ENCODE measurements at places on chromosomes 7 and 10. TPM values are rescaled to one million over a fixed set of nuclear protein-coding genes. Genes with fewer than 3 reads are reported as not detected.
A peak's percentile ranks its signal among the peaks of the same experiment; 100 is the strongest.

Gene KIF11
- 14.6 TPM for total RNA-seq

Gene SKIDA1
- total RNA-seq, result 24.3 TPM

Gene ACBD7
- 0.76 TPM for total RNA-seq

GRCh38 chr10:125120053-125120710 lies 40.2 kb downstream of the CTBP2 start:
- H3K36me3 ChIP-seq, result peaks cover 13% of the 10 kb centered on the region
- H3K4me3 ChIP-seq, result no peak overlapping the region
- peaks cover 45% of the 10 kb centered on the region for H3K4me1 ChIP-seq
- peak overlapping the region; percentile 79 for H3K27ac ChIP-seq
- DNase-seq, result no peak

- H3K27ac ChIP-seq, result no peak overlapping the region
- H3K4me1 ChIP-seq, result peaks cover 23% of the 10 kb centered on the region
- H3K36me3 ChIP-seq, result peaks cover 8% of the 10 kb centered on the region
- no peak overlapping the region for H3K4me3 ChIP-seq
- DNase-seq, result no peak
Measured at GRCh38 chr10:31914370-31914769, 14.3 kb downstream of the ARHGAP12 start.

DNA sequence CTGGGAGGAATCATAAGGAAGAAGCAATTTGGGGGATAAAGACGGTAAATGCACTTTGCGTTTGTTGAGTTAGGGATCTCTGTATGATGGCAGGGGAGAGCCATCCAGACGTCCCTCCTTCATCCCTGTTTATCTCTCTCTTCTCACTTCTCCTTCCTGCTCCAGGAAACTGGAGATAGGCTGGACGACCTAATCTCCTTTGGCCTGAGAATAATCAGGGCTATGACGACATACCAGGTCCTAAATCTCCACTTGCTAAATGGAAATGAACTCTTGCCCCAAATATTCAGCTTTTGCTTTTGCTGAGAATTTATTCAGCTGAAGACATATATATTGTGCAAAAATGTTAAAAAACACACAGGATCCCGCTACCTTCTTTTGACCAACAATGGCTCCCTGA lies 182.9 kb upstream of the INHBA start:
- H3K4me3 ChIP-seq, result no peak overlapping the region
- DNase-seq, result no peak
- H3K36me3 ChIP-seq, result no peaks in the 10 kb centered on the region

GRCh38 chr10:99937630-99938029 lies 72.1 kb downstream of the DNMBP start:
- no peaks in the 10 kb centered on the region for H3K27me3 ChIP-seq
- peaks cover 26% of the 10 kb centered on the region for H3K36me3 ChIP-seq
- peaks cover 14% of the 10 kb centered on the region for H3K4me1 ChIP-seq
- H3K27ac ChIP-seq, result no peak overlapping the region
- no peak for DNase-seq
- H3K4me3 ChIP-seq, result no peak overlapping the region

GRCh38 chr10:13271552-13272163 lies 28.2 kb downstream of the PHYH start:
- H3K27ac ChIP-seq, result no peak overlapping the region
- no peaks in the 10 kb centered on the region for H3K36me3 ChIP-seq
- no peak for DNase-seq
- peaks cover 11% of the 10 kb centered on the region for H3K4me1 ChIP-seq
- H3K27me3 ChIP-seq, result no peaks in the 10 kb centered on the region

DNA sequence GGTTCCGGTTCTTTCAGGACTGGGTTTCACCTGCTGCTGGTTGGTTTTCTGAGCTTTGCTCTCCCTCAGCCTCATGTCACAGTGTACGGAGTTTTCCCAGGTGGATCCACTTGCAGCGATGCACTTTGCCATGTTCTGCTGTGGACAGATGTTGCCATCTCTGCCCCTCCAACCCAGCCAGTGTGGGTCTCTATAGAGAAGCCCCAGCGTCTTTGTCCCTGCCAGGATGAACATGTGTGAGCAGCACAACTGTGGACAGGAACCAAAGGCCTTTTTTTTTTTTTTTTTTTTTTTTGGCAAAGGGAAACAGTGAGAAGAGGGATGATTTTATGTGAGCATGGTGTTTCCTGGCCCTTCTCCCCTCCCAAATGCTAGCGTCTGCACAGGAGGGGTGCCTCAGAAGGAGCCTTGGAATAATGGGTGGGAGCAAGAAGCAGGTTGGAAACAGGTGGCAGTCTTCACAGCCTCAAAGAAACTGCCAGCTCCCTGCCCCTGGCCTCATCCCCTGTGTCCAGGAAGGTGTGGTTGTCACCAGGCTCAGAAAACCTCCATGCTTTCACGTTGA lies 106.5 kb downstream of the RPS24 start:
- no peak for DNase-seq
- H3K4me3 ChIP-seq, result no peak overlapping the region
- H3K36me3 ChIP-seq, result no peaks in the 10 kb centered on the region
- H3K27ac ChIP-seq, result no peak overlapping the region

DNA sequence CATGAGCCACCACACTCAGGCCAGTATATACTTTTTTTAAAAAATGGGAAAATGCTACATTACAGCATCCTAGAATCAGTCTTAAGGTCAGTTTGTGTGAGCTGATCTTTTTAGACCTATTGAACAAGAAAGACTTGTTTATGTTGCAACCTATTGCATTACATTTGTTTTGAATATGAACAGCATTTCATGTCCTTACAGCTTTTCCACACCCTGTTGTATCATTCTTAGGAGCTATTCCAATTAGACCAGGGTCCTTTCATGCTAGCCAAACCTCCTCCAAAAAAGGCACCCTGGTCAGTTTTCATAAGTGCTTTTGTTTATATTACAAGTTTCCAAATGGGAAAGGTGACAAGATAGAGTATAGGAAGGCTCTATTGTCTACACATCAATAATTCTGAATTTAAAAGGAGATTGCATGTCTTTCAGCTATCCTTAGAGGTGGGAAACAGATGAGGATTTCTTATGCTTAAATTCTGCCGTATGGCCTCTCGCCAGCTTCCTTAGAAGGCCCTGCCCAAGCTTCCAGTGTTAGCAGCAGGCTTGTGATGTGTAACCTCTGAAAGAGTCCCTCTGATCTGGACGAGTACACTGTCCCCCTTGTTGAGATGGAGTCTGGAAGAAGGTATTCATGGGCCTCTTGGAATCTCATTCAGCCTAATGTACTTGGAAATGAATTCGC lies 171.9 kb downstream of the OTUD1 start:
- H3K4me1 ChIP-seq, result no peaks in the 10 kb centered on the region
- no peak overlapping the region for H3K4me3 ChIP-seq
- no peak for DNase-seq
- no peaks in the 10 kb centered on the region for H3K36me3 ChIP-seq
- no peak overlapping the region for H3K27ac ChIP-seq
- no peaks in the 10 kb centered on the region for H3K27me3 ChIP-seq

- no peak for DNase-seq
- no peaks in the 10 kb centered on the region for H3K4me1 ChIP-seq
- no peak overlapping the region for H3K4me3 ChIP-seq
- H3K27me3 ChIP-seq, result no peaks in the 10 kb centered on the region
Measured at GRCh38 chr7:27971171-27971812, 209.3 kb downstream of the JAZF1 start.

- H3K27ac ChIP-seq, result no peak overlapping the region
- H3K4me1 ChIP-seq, result peaks cover 4% of the 10 kb centered on the region
- H3K36me3 ChIP-seq, result no peaks in the 10 kb centered on the region
- DNase-seq, result no peak
- H3K27me3 ChIP-seq, result no peaks in the 10 kb centered on the region
- no peak overlapping the region for H3K4me3 ChIP-seq
Measured at GRCh38 chr7:113880559-113880958, 38.2 kb downstream of the PPP1R3A start.

DNA sequence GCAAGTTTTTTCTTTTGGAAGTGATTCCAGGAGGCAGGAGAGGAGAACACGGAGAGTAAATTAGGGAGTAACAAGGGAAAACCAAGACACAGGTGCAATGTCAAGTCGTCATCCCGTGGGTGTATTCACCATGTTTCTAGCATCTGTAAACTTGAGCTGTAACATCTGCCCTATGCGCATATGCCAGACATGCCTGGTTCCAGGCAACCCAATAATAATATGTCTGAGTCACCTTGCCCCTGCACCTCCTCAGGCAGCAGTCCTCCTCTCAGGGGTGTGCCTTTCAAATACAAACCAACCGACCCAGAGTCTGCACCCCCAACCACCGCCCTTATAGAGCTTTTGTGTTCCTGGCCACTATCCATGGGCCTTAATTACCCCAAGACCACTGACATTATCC lies 107.0 kb upstream of the PDE1C start:
- H3K27me3 ChIP-seq, result peaks cover 21% of the 10 kb centered on the region
- H3K4me3 ChIP-seq, result no peak overlapping the region
- no peaks in the 10 kb centered on the region for H3K4me1 ChIP-seq
- DNase-seq, result no peak
- no peaks in the 10 kb centered on the region for H3K36me3 ChIP-seq
- no peak overlapping the region for H3K27ac ChIP-seq

- DNase-seq, result no peak
- no peaks in the 10 kb centered on the region for H3K36me3 ChIP-seq
- peaks cover 7% of the 10 kb centered on the region for H3K27me3 ChIP-seq
- H3K4me3 ChIP-seq, result no peak overlapping the region
- H3K4me1 ChIP-seq, result peaks cover 29% of the 10 kb centered on the region
Measured at GRCh38 chr10:77391605-77392235, 245.9 kb downstream of the KCNMA1 start.

- H3K36me3 ChIP-seq, result no peaks in the 10 kb centered on the region
- no peak overlapping the region for H3K27ac ChIP-seq
- H3K27me3 ChIP-seq, result no peaks in the 10 kb centered on the region
Measured at GRCh38 chr7:4163565-4164203, 518.4 kb upstream of the FOXK1 start.

DNA sequence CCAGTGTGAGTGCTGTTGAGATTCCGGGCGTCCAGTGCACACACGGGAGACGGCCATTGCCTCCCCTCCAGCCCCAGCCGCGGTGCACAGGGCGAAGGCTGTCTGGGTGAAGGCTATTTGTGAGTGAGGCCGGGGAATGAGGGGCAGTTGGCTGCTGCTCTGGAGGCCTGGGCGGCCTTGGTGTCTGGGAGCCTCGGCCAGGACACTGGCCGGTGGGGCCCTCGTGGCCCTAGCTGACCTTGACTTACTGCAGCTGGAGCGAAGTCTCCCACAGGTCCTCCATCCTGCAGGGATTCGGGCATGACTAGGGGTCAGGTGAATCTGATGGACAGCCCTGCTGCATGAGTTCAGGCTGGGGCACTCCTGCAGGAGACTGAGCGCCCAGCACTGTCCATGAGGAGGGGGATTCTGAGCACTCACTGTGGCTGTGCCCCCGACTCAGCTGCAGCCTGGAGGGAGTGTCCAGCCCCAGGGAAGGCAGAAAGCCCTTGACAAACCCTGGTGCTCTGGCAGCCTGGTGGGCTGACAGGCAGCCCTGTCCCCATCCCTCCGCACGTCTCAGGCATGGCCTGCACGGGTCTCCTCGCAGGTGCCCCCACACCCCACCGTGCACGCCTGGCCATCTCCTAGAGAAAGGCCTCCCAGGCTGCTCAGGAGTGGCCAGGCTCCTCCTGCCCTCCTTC lies 52.7 kb upstream of the FAM20C start:
- H3K4me1 ChIP-seq, result peaks cover 5% of the 10 kb centered on the region
- H3K27me3 ChIP-seq, result peaks cover 12% of the 10 kb centered on the region
- no peaks in the 10 kb centered on the region for H3K36me3 ChIP-seq
- H3K4me3 ChIP-seq, result no peak overlapping the region

DNA sequence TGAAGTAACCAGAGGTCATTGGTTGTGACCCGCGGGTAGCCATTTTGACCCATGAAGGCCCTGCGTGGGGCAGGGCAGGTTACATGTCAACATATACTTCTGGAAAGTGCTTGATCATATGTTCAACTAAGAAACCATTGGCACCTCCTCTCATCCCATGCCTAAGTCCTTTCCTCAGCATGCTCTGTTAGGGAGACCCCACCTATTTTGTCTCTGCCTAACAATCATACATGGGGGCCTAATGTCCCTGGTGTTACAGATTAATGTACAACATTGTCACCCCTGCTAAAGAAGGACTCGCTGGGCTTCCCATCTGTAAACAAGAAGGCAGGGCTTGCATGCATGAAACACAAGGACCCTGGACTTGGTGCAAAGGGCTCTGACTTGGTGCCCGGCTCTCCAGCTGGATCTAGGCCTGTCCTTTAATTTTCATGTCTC lies 133.7 kb upstream of the TNS3 start:
- H3K36me3 ChIP-seq, result no peaks in the 10 kb centered on the region
- H3K4me3 ChIP-seq, result no peak overlapping the region
- no peak for DNase-seq

DNA sequence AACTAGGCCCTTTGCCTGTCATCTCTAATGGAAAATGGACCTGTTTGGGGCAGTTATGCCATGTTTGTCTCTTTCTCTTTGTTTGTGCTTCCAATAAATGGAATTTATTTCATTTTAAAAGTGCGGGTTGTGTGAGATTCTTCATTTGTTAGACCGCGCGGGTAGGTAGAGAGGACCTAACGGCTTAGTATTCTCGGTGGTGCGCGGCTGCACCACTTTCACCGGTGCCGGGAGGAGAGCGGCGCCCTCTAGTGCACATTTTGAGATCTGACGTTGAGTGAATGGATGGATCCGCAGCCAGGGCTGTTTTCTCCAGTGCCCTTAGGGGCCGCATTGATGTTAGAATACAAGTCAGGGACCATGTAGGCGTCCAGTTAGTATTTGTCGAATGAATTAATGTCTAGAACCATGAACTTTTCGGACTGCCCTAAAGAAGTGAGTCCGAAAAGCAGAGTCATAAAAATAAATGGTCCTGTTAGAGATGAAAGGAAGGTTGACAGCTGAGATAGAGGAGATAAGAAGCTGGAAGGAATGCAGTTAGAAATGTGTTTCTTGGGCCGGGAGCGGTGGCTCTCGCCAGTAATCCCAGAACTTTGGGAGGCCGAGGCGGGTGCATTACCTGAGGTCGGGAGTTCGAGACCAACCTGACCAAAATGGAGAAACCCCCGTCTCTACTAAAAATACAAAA lies 29.3 kb upstream of the GIMAP8 start:
- no peak overlapping the region for H3K4me3 ChIP-seq
- peak; percentile 84 for DNase-seq
- H3K27me3 ChIP-seq, result peaks cover 10% of the 10 kb centered on the region
- H3K27ac ChIP-seq, result no peak overlapping the region
- peaks cover 7% of the 10 kb centered on the region for H3K4me1 ChIP-seq

GRCh38 chr10:33005322-33006301 lies 47.6 kb upstream of the ITGB1 start:
- H3K4me1 ChIP-seq, result peaks cover 20% of the 10 kb centered on the region
- no peaks in the 10 kb centered on the region for H3K36me3 ChIP-seq
- peak; percentile 77 for DNase-seq
- H3K4me3 ChIP-seq, result peak overlapping the region; percentile 88
- peaks cover 7% of the 10 kb centered on the region for H3K27me3 ChIP-seq
- peak overlapping the region; percentile 91 for H3K27ac ChIP-seq

- no peak overlapping the region for H3K27ac ChIP-seq
- no peak overlapping the region for H3K4me3 ChIP-seq
- H3K36me3 ChIP-seq, result no peaks in the 10 kb centered on the region
- no peak for DNase-seq
- peaks cover 29% of the 10 kb centered on the region for H3K27me3 ChIP-seq
- peaks cover 14% of the 10 kb centered on the region for H3K4me1 ChIP-seq
Measured at GRCh38 chr10:33556620-33557019, 222.2 kb upstream of the NRP1 start.

DNA sequence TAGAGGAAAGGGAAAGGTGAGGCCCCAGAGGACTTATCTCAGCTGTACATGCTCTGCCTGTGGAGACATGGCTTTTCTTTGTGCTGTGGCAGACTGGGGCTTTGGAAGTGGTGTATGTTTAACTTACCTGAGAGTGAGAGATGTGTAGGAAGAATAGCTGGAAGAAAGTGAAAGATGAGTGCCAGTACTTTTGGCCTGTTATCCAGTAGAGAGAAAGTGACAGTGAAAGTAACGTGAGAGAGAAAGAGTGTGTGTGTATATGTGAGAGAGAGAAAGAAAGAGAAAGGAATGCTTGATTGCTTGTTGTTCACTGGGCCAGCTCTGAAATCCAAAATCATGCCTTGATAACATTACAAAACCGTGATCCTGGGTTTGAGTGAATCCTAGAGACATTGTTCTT lies 25.5 kb downstream of the MTURN start:
- H3K4me1 ChIP-seq, result peaks cover 45% of the 10 kb centered on the region
- H3K36me3 ChIP-seq, result peaks cover 4% of the 10 kb centered on the region
- H3K27me3 ChIP-seq, result no peaks in the 10 kb centered on the region
